ENCODE measurements at places on chromosomes 13 and 19.

DNA sequence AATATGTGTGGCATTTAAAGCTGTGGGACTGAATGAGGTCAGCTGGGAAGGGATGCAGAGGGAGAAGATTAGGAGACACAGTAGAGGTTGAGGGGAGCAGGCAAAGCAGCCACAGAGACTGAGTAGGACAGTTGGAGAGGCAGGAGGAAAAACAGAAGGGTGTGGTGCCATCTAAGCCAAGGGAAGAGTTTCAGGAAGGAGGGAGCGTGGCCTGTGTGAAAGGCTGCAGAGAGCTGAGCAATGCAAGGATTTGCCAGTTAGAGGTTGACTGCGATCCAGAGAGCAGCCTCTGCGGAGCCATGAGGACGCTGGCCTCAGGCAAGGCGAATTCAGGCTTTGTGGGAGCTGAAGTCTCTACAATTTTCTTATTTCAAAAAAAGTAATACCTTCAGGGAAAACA, 28.9 kb downstream of the SOX21 start:
- no peak for DNase-seq

DNA sequence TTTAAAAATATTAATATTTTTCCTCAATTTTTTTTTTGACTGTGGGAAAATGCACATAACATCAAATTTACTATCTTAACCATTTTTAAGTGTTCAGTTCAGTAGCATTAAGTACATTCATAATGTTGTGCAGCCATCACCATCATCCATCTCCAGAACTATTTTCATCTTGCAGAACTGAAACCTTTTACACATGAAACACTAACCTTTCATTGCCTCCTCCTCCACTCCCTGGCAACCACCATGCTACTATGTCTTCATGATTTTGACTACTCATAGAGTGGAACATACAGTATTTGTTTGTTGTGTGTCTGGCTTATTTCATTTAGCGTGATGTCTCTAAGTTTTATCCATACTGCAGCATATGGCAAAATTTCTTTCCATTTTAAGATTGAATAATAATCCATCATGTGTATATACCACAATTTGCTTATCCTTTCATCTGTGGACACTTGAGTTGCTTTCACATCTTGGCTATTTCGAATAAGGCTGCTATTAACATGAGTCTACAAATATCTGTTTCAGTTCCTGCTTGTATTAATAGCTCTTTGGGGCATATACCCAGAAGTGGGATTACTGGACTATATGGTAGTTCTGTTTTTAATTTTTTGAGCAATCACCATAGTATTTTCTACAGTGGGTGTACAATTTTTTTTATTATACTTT, 376.4 kb downstream of the MTUS2 start:
- no peak for DNase-seq

- DNase-seq, result no peak
Observed at GRCh38 chr19:41995959-41996797, 2.1 kb upstream of the ATP1A3 start.

GRCh38 chr19:28934631-28935030, 278.3 kb downstream of the UQCRFS1 start:
- no peak for DNase-seq

GRCh38 chr19:56085571-56086275, 35.4 kb downstream of the ZNF787 start:
- no peak for DNase-seq

DNA sequence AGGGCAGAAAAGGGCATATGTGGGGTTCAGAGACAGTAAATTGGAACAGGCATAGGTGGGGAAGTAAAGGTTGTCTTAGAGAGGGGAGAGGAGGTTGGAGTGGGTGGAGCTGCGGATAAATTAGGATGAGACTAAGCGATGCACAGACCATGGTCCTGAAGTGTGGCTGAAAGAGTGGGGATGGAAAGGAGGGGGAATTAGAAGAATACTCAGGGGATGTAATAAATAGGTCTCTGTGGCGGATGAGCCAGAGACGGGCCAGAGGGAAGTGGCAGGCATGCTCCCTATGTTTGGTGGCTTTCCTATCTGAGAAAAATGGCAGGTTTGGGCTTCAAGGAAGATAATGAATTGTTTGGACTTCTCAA, 123.4 kb downstream of the OLFM4 start:
- DNase-seq, result no peak

GRCh38 chr13:52850072-52850395, 1.6 kb upstream of the PCDH8 start:
- DNase-seq, result no peak

- no peak for DNase-seq
Observed at GRCh38 chr13:30173303-30173610, 134.1 kb downstream of the KATNAL1 start.

GRCh38 chr13:35764326-35765015, 288.0 kb upstream of the MAB21L1 start:
- DNase-seq, result no peak

DNA sequence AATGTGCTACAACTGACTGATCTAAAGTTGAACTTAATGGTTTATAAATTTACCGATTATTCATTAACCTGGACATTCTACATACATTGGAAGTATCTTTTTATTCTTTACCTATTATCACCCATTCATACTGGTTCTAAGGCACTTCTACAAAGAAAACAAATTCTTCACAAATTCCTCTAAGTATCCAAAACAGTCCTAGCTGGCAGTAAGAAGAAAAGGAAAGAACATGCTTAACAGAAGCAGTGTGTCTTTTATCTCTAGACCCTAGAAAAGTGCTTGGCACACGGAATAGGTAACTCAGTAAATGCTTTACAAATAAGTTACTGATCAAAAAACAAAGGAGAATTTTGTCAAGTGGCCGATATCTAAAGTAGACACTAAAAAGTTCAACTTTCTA, 32.8 kb downstream of the TSC22D1 start:
- no peak for DNase-seq

DNA sequence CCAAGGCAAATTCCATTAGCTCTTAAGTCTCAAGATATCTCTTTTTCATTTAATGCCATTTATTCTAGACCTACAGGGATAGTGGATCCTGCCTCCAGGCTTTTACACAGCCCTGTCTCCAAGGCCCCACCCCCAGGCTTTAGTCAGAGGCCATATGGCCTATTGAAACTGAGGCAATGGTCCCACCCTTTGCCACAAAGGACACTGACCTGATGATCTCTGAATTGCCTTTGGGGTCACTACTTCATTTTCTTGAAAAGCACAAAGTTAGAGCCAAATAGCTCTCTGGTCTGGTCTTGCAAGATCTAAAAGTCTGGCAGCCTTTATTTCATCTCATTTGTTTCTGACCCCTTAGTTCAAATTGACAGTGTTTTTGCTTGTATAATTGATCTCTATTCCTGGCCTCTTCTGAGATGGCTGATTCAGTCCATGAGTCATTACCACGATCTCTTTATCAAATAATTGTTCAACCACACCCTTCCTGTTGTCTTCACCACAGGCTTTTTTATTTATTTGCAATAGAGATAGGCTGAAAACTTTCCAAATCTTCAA, 209.8 kb downstream of the FGF14 start:
- no peak for DNase-seq

- no peak for DNase-seq
Observed at GRCh38 chr13:30110301-30111070, 196.9 kb downstream of the KATNAL1 start.

DNA sequence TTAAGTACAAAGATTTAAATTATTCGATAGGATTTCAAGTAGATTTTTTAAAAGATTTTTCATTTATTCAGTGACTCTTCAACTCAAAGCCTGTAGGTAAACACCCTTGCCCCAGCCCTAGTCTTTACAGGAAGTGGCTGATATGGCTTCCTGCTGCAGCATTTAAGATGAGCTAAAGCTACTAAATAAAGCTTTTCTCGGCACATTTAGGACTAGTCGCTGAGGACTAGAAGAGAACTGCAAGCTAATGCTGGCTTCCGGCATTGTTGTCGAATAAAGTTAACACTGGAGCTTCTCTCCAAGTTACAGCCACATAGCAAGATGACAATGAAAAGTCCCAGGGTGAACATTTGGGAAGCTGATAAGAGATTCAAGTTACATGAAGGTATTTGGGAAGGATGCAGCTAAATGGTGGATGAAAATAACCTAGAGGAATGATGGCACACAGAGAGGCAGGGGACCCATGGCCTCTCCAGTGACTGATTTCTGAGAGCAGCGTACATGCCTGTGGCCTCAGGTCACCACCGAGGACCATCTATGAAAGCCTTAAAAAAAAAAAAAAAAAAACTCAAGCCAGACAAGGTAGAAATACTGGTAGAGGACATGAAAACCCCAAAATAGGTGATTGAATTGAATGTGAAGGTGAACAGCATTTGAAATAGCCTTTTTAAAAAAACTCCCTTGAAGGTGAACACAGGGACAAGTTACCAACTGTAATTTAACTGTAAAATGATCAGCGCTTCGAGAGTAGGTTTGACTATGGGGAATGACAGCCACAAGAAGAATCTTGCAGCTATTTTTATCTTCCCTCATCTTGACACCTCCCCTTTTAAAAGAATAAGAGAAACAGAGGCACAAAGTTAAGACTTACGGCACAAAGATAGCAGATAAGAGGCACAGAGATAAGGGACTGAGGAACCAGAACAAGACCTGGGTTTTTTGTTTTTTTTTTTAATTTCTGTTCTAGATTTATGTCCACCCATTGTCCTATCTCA, 155.4 kb downstream of the DCT start:
- DNase-seq, result no peak

DNA sequence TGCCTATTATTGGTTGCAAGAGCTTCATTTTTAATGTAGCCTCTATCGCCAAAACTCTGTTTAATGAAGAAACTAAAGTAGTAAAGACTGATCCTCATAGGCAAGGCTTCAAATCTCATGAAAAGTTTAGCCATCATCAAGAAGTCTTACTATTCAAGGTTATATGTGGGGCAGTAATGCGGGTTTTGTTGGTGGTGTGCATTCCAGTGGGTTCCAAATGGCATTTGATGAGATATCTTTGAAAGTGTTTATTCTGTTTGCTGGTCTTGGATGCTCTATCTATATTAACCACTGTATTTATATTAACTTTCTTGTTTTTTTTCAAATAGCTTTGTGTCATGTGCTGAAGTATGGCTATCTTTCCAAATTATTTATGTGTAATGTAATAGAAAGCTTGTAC, 72.2 kb downstream of the SERTM1 start:
- no peak for DNase-seq

- no peak for DNase-seq
Observed at GRCh38 chr19:54444737-54445136, 4.3 kb upstream of the LENG8 start.

DNA sequence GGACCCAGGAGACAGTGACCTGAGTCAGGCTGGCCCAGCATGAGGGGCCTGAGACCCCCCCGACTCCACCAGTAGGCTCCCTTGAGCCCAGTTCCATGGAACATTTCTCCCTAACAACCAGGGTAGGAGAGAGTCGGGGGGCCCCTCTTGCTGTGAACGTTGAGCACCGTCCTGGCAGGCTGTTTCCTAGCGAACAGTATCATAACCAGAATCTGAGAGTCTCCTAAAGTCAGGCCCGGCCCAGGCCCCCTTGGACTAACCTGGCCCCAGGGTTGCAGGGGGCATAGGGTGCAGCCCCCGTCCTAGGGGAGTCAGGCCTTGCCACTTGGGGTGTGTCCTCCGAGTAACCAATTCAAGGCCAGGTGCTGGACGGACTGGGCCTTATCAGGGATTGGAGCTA, 13.7 kb downstream of the TMEM150B start:
- no peak for DNase-seq

All from HL-60 (cell line).